Liver (tissue), 10 donors: ENCODE measurements at places on chromosomes 6 and 20. TPM values are rescaled to one million over a fixed set of nuclear protein-coding genes. Genes with fewer than 3 reads are reported as not detected.

GRCh38 chr6:158033751-158034702 lies 52.4 kb downstream of the SYNJ2 start:
- H3K27me3 ChIP-seq = no peaks in the 10 kb centered on the region
- peaks cover 2% of the 10 kb centered on the region for H3K4me1 ChIP-seq
- H3K27ac ChIP-seq = peak overlapping the region; percentile 14

- no peak overlapping the region for H3K4me3 ChIP-seq
- DNase-seq = no peak
- no peaks in the 10 kb centered on the region for H3K36me3 ChIP-seq
- no peaks in the 10 kb centered on the region for H3K4me1 ChIP-seq
- H3K27ac ChIP-seq = no peak overlapping the region
Observed at GRCh38 chr6:121760745-121761144, 325.3 kb downstream of the GJA1 start.

DNA sequence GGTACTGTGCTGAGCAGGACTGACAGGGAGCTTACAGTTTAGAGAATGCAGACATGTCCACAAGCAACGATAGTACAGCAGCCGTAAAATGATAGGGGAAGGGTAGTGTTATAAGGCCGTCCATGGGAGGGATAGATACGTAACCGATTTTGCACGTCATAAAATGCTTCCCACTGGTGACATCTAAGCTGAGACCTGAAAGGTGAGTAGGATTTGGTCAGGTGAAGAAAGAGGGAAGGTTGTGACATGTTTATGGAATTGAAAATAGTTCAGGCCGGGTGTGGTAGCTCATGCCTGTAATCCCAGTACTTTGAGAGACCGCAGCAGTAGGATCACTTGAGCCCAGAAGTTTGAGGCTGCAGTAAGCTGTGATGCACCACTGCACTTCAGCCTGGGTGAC lies 25.6 kb downstream of the SNX9 start:
- no peaks in the 10 kb centered on the region for H3K27me3 ChIP-seq
- peaks cover 4% of the 10 kb centered on the region for H3K4me1 ChIP-seq
- no peak overlapping the region for H3K27ac ChIP-seq
- H3K36me3 ChIP-seq = no peaks in the 10 kb centered on the region
- H3K4me3 ChIP-seq = no peak overlapping the region

DNA sequence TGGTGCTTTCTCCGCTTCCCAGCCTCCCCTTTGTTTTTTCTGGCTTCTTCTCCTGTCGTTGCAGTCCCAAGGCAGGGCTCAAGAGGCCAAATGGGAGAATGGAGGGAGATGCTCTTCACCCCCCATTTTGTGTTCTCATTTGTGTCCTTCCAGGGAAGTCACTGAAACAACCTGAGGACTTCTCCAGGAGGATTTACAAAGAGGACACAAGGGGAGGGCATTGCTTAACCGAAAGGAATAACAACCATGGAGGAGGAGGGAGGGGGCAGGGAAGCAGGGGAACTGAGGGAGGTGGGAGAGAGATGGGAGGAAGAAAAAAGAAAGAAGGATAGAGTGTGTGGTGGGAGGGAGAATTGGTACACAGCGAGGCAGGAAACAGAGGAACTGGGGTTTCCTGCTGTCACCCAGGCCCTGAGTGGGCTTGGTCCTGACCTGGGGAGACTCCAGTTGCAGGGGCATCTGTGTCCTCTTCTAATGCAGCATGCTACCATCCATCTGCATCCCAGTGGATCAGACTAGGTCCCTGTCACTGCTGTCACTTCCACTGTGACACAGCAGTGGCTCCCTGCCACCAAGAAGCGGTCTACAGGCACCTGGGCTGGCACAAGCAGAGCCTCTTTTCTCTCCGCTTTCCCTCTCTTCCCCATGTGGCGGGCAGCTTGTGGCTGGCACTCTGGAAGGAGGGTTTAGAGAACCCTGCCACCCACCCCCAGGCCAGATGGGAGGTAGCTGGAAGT lies 17.1 kb upstream of the MLN start:
- H3K36me3 ChIP-seq = no peaks in the 10 kb centered on the region
- no peak for DNase-seq
- H3K27me3 ChIP-seq = no peaks in the 10 kb centered on the region
- H3K4me3 ChIP-seq = no peak overlapping the region
- no peaks in the 10 kb centered on the region for H3K4me1 ChIP-seq

GRCh38 chr20:38143646-38144554 lies 21.2 kb downstream of the TGM2 start:
- peak overlapping the region; percentile 83 for H3K27ac ChIP-seq
- DNase-seq = no peak
- no peak overlapping the region for H3K4me3 ChIP-seq

ERVFRD-1 gene
- polyA plus RNA-seq = 0.07 TPM

NOX3 gene
- polyA plus RNA-seq = not detected

SLC17A2 gene
- polyA plus RNA-seq = 32.3 TPM

SRSF12 gene
- 0.22 TPM for polyA plus RNA-seq

GDAP1L1 gene
- polyA plus RNA-seq = not detected

SOBP gene
- polyA plus RNA-seq = 1.5 TPM

IMPG1 gene
- polyA plus RNA-seq = not detected

KCNK17 gene
- polyA plus RNA-seq = 0.63 TPM
